ENCODE measurements at places on chromosomes 4 and X.
A peak's percentile ranks its signal among the peaks of the same experiment; 100 is the strongest.

DNA sequence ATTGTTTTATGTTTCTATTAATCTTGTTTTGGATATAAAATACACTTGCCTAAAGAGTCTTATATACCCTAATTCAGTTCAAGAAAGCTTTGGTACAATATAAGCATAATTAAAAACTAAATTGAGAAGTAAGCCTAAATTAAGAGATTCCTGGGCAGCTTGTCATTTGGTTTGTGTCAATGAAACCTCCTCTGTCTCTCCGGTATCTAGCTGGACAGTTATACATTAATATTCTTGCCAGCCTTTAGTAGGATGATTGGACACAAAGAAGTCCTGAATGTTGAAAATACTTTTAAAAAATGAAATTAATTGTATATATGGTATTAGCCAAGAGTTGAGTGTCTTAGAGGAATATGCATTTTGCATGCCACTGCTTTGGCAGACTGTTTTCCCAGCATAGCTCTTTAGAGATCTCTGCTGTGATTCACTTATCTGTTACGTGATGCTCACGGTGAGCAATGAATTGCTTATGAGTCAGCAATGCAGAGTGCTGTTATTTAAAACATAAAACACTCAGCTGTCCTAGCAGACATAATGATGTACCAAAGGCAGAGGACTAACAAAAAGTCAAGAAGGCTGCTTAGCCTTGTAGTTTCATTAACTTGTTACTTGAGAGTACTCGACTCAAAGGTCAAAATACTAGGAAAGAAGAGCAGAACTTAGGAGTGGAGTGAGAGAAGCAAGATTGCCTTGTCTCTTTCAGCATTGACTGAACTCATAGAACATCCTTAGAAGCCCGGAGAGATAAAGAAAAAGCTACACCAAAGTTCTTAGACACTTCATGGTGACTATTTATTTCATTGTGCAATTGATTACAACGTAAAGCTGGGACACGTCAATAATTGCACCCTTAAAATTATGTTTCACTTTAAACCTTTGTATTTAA is 1296.1 kb upstream of the PCDH7 start:
- peak; percentile 67 for DNase-seq

GRCh38 chrX:113399506-113400192 is 559.0 kb upstream of the AMOT start:
- DNase-seq, result no peak

DNA sequence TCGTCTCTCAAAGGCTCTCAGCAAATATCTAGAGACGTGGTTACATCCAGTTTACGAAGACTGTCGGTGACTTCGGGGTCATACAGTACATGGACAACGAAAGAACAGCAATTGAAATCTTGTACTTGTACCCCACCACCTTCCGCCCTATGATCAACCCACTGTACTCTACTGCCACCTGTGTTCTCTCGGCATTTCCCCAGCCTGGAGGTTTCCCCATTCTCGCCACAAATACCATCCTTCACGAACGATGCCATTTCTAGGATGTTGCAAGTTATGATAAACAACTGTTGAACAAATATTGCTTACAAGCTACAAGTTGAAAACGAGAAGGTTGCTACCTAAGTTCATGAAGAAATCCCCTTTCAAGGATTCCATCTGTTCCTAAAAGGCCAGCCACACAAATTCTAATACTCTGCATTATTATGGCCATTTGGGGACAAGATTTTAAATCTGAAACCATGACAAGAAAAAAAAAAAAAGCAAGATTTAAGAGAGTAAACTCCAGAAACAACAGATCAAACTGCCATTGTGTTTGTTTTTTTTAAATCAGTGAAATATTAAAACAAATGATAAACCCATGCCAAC is 1.6 kb downstream of the APBB2 start:
- DNase-seq, result peak; percentile 77

DNA sequence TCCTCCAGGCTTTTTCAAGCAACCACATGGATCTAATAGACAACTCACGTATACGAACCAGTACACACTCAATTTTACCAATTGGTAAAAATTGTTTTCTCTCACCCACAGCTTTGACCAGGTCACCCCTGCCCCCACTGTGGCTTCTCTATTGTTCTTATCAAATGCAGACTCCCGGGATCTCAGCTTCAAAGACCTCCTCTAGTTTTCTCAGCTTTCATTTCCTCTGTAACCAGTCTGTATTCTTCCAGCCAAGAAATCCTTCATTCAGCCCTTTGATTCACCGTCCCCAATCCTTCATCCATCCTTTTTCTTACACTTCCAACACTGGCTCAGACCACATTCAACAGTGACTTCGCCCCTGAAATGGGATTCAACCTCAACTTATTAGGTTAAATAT is 120.7 kb downstream of the CORIN start:
- DNase-seq, result no peak

DNA sequence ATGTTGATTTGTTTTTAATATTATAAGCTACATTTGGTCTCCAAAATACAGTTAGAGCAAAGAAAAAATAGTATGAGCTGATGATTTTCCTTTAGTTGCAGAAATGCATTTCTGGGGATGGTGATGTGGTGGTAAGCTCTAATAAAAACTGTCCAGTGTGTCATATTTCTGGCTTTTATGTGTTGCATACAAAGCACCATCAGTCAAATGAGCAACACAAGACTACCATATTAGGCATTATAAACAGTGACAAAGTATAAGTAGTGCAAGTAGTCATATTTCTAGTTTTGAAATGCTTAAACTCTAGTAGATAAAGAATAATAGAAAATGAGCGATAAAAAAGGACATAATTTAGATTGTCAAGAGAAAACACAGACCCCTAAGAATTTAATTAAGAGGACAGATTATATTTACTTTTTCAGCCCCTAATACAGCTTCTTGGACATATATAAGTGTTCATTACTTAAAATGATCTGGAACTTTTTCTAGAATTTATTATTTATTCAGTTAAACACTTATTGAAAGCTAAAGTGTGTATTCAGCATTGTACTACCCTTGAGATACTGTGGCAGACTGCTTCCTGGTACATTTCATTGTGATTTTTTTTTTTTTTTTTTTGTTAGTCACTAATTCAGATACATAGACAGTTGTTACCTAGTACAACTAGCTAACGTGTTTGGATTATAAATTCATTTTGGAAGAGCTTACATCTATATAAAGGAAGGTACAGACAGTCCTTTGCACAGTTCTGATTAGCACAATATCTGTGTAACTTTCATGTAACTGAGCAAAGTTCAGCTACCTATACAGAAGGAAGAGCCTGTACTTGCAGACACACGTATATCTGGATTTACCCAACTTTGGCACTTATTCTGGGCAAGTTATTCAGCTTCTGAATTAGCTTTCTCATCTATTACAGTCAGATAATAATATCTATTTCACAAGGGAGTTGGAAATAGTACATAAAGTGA is 22.3 kb downstream of the RAP1GDS1 start:
- DNase-seq, result no peak

DNA sequence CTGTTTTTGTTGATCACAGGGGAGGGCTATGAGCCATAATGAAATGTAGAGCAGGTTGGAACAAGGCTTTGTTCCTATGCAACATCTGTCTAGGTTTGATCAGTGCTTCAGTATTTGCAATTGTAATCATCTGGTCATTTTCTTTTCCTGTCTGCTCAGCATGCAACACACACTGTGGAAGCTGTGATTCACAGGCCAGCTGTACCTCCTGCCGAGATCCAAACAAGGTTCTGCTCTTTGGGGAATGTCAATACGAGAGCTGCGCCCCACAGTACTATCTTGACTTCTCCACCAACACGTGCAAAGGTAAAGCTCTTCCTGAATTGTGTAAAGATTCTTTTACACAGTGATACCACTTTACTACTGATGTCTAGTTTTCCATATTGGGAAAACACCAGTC is 181.9 kb upstream of the ANXA3 start:
- DNase-seq, result no peak

GRCh38 chr4:150990993-150991392 is 24.1 kb downstream of the LRBA start:
- DNase-seq, result no peak

DNA sequence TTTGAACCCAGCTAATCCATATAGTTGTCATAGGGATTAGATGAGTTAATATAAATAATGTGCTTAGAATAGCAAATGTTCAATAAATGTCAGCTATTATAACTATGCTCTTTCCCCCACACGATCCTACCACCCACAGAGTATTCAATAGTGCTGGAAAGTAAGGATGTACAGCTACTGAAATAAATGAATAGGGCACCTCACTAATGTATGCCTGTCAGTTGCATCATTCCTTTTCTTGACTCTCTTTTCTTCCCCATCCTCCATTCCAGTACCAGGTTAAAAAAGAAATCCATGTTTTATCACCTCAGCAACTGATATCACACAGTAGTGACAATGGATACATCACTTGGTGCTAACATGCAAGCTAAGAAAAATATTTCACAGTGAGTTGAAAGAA is 42.8 kb upstream of the GPM6B start:
- DNase-seq, result no peak

DNA sequence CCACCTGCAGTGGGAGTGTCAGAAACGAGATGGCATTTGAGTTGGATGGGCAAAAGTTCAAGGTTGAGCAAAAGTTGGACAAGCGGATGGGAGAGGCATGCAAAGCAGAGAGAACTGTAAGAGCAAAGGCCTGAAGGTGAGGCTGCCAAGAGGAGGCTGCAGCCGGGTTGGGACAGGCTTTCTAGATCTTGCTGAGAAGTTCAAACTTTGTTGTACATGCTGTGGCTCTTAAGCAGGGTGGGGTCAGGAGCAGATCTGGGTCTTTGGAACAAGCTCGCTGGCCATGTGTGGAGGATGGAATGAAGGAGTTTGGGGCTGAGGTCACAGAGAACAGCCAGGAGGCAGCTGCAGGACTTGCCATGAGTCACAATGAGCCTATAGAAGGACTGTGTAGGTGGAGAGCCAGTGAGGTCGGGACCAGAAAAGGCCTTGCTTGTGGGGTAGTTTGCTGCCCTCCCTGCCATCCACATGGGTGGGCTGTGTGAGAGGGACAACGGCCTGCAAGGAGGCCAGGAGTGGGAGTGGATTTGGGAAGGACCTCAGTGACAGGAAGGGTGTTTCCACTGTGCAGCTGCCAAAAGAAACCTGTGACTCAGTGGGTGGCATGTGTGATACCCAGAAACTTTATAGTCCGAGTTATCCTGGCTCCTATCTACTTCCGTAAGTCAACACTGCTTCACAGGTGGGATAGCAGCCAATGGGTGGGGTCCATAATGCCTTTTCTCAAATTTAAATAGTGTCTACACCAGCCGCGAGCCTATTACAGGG is 210.4 kb downstream of the MID1IP1 start:
- DNase-seq, result peak; percentile 62

GRCh38 chr4:182429896-182430295 is 186.7 kb downstream of the TENM3 start:
- no peak for DNase-seq

DNA sequence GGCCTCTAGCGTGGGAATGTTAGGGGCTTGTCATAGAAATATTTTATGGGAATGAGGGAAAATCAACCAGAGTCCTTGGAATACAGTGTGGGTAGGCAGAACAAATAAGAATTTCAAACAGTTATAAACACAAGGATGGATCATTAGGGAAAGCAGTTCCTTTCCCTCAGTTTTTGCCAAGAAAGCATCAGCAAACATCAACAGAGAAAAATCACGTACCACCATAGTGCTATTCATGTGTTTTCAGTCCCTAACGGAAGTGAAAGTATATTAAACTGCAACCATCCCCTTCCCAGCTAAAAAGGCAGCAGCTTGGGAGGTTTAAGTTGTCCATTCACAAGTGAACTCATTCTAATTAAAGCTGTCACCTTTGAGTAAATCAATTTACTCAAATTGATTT is 334.4 kb upstream of the PCDH18 start:
- no peak for DNase-seq

- no peak for DNase-seq
Observed at GRCh38 chrX:131650637-131651410, 107.0 kb downstream of the OR13H1 start.

GRCh38 chrX:74277320-74277719 is 26.7 kb upstream of the ZCCHC13 start:
- DNase-seq, result no peak

DNA sequence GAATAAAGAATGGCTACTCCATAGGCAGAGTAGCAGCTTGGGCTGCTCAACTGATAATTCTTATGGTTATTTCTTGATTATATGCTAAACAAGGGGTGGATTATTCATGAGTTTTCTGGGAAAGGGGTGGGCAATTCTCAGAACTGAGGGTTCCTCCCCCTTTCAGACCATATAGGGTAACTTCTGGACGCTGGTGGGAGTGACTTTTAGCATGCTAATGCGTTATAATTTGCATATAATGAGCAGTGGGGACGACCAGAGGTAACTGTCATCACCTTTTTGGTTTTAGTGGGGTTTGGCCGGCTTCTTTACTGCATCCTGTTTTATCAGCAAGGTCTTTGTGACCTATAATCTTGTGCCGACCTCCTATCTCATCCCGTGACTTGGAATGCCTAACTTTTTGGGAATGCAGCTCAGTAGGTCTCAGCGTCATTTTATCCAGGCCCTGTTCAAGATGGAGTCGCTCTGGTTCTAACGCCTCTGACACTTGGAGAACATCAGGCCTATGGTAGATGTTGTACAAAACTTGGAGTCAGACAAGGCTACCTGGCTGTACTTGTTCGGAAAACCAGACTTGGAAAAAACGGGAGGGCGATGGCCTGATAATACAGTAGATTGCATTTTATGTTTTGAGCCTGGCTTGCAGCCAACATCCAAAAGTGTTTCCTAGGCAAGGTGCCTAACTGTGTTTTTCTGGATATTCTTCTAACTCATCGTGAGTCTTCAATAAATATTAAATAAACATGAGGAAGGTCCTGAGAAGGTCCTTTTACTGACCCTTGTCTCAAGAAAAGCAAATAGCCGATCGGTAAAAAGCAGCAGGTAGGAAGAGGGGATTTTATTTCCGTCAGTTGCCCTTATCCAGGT is 1.8 kb upstream of the TMEM164 start:
- DNase-seq, result no peak

GRCh38 chr4:103994059-103994458 is 274.3 kb upstream of the TACR3 start:
- no peak for DNase-seq

DNA sequence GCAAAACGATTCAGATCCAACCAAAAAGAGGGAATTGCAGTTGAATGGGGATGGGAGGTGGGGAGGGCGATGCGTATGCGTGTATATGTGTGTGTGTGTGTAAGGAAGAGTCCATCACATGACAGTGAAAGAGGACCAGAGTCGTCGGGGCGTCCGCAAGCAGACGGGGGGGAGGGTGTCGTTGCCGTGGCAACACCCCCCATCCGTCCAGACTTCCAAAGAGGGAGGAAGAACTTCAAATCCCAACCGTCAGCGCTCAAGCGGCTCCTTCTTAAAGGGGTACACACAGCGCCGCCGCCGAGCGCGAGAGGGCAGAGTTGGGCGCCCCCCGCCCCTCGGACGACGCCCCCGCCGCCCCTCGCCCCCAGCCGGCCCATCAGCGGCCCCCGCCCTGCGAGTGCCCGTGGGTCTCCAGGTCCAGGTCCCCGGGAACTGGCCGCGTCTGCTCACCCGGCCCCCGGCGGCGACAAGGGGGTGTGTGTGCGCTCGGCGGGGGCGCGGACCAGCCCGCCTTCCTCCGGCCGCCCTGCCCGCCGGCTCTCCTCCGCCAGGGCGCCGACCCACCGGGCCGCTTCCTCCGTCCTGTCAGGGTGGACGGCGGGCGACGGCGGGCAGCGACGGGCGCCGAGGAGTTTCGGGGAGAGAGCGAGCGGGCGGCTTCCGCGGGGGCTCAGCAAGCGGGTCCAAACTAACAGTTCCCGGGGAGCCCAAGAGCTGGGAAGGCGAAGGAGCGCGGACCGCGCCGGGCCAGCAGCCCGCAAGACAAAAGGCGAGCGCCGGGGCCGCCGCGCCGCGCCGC is 685 bp downstream of the LCORL start:
- DNase-seq, result peak; percentile 79
